ENCODE measurements at places on chromosomes 16 and 17. TPM values are rescaled to one million over a fixed set of nuclear protein-coding genes. Genes with fewer than 3 reads are reported as not detected.
A peak's percentile ranks its signal among the peaks of the same experiment; 100 is the strongest.

DNA sequence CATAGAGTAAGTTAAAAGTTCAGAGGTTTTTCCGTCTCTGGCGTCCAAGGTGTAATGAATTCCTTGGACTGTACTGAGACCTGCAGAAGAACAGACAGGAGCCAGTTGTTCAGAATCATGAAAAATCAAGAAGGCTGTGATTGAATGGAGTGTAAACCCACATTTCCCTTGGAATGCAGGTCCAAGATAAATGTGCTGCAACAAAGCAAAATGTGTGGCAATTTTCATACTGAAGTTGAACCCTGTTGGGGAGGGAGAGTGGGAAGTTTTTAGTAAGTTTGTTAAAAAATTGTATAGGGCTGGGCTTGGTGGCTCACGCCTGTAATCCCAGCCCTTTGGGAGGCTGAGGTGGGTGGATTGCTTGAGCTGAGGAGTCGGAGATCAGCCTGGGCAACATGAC is 21.4 kb downstream of the GGNBP2 start:
- H3K36me3 ChIP-seq = peaks cover 66% of the 10 kb centered on the region
- H3K27ac ChIP-seq = no peak overlapping the region
- no peaks in the 10 kb centered on the region for H3K4me1 ChIP-seq

GRCh38 chr17:55822028-55822427 is 71.2 kb downstream of the PCTP start:
- H3K27me3 ChIP-seq = no peaks in the 10 kb centered on the region
- H3K36me3 ChIP-seq = no peaks in the 10 kb centered on the region
- H3K27ac ChIP-seq = no peak overlapping the region
- DNase-seq = no peak

- no peak overlapping the region for H3K27ac ChIP-seq
- H3K27me3 ChIP-seq = no peaks in the 10 kb centered on the region
- H3K4me1 ChIP-seq = peaks cover 7% of the 10 kb centered on the region
- no peak overlapping the region for H3K4me3 ChIP-seq
- H3K36me3 ChIP-seq = peaks cover 3% of the 10 kb centered on the region
These were observed 191.7 kb downstream of the PRKCB start for GRCh38 chr16:24027466-24027865.

- peaks cover 29% of the 10 kb centered on the region for H3K4me1 ChIP-seq
- H3K27ac ChIP-seq = no peak overlapping the region
- H3K36me3 ChIP-seq = no peaks in the 10 kb centered on the region
- DNase-seq = peak; percentile 19
- no peaks in the 10 kb centered on the region for H3K27me3 ChIP-seq
These were observed 167.5 kb downstream of the RPTOR start for GRCh38 chr17:80712089-80712488.

DNA sequence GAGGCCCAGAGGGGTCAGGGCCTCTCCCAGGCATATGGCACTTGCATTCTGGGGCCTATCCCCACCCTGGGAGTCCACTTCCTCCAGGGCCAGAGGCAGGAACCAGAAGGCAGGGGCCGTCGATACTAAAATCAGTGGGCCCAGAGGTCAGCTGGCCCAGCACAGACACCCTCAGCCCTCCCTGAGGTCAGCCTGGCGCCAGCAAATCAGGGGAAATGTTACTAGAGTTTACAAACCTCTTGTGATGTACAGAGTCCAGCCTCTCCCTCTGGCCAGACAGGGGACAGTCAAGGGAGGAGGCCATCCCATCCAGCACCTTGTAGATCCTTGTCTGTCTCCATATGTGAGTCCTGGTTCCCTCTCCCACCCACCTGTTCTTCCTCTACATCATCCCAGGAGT is 10.8 kb downstream of the CDH5 start:
- no peaks in the 10 kb centered on the region for H3K4me1 ChIP-seq
- H3K27me3 ChIP-seq = no peaks in the 10 kb centered on the region
- no peaks in the 10 kb centered on the region for H3K36me3 ChIP-seq
- no peak for DNase-seq
- H3K27ac ChIP-seq = no peak overlapping the region

DNA sequence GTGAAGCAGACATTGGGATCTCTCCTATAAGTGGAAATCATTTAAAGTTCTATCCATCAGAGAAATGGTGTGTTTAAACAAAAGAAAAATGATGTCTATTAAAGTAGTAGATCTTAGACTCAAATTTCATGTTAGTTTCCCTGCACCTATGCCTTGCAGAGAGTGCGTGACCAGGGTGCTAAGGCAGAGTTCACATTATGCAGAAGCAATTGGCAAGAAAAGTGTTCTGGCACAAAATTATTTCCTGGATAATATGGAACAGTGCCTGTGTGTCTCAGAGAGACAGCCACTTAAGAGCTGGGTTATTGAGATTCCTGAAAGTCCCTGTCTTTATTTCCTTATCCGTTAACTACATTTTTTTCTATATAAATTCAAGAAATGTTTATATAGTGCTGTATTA is 457.0 kb downstream of the CDH8 start:
- no peaks in the 10 kb centered on the region for H3K27me3 ChIP-seq
- H3K4me3 ChIP-seq = no peak overlapping the region
- no peak overlapping the region for H3K27ac ChIP-seq

- H3K4me3 ChIP-seq = no peak overlapping the region
- H3K27ac ChIP-seq = no peak overlapping the region
- DNase-seq = no peak
- no peaks in the 10 kb centered on the region for H3K36me3 ChIP-seq
- H3K4me1 ChIP-seq = no peaks in the 10 kb centered on the region
These were observed 30.6 kb downstream of the ABCA9 start for GRCh38 chr17:69030169-69030568.

- H3K4me3 ChIP-seq = no peak overlapping the region
- no peak overlapping the region for H3K27ac ChIP-seq
These were observed 11.2 kb upstream of the RFWD3 start for GRCh38 chr16:74677868-74678267.

DNA sequence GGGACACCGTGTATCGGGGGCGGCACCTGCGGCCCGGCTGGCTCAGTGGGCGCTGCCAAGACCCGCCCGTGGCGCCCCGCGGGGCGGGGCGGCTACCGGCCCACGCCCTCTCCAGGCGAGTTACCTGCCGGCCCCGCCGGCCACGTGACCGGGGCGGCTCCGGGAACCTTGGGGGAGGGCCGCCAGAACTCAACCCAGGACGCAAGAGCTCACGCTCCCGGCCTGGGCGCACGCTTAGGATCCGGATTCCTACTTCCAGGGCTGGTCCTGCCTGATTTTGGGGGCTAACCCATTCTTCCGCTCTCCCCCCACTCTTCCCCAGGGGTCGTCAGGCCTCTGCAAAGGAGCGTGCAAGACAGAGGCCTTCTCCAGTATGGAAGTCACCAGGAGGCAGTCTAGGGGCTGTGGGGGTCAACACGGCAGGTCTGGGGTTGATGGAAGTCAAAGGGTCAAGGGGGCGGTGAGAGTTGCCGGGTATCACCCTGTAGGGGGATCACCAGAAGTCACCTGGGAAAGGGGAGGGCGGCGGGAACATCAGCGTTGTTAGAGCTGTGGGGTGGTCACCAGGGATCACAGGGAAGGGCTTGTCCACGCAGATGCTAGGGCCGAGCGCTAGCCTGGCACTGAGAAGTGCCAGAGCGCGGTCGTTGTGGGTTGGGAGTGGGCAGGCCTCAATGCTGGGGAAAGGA is 354 bp upstream of the ESRP2 start:
- no peaks in the 10 kb centered on the region for H3K27me3 ChIP-seq
- peaks cover 41% of the 10 kb centered on the region for H3K4me1 ChIP-seq
- DNase-seq = no peak
- no peak overlapping the region for H3K27ac ChIP-seq
- H3K4me3 ChIP-seq = peak overlapping the region; percentile 70
- H3K36me3 ChIP-seq = no peaks in the 10 kb centered on the region

- DNase-seq = no peak
- H3K27ac ChIP-seq = no peak overlapping the region
- H3K4me1 ChIP-seq = no peaks in the 10 kb centered on the region
These were observed 26.6 kb downstream of the TMEM238L start for GRCh38 chr17:10777131-10777807.

- H3K27ac ChIP-seq = no peak overlapping the region
- H3K27me3 ChIP-seq = no peaks in the 10 kb centered on the region
- no peak overlapping the region for H3K4me3 ChIP-seq
- DNase-seq = peak; percentile 68
- H3K36me3 ChIP-seq = no peaks in the 10 kb centered on the region
- peaks cover 28% of the 10 kb centered on the region for H3K4me1 ChIP-seq
These were observed 11.5 kb upstream of the PITPNA start for GRCh38 chr17:1573932-1574696.

GRCh38 chr16:50836121-50836621 is 94.3 kb downstream of the CYLD start:
- no peak overlapping the region for H3K4me3 ChIP-seq
- H3K27ac ChIP-seq = no peak overlapping the region
- H3K4me1 ChIP-seq = peaks cover 6% of the 10 kb centered on the region
- H3K36me3 ChIP-seq = no peaks in the 10 kb centered on the region

DNA sequence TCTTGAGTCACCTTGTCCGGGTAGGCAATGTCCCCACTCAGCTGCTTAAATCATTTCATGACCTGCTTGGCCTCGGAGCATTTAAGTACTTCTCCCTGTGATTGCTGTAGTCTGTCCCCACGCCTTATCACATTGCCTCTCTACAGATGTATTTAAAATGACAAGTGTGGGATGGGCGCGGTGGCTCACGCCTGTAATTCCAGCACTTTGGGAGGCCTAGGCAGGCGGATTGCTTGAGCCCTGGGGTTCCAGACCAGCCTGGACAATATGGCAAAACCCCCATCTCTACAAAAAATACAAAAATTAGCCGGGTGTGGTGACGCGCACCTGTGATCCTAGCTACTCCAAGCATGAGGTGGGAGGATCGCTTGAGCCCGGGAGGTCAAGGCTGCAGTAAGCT is 1.3 kb upstream of the GJC1 start:
- H3K27me3 ChIP-seq = peaks cover 37% of the 10 kb centered on the region
- H3K27ac ChIP-seq = no peak overlapping the region
- no peak overlapping the region for H3K4me3 ChIP-seq
- H3K4me1 ChIP-seq = peaks cover 10% of the 10 kb centered on the region

GRCh38 chr17:49565948-49566491 is 9.7 kb upstream of the NXPH3 start:
- H3K36me3 ChIP-seq = no peaks in the 10 kb centered on the region
- peaks cover 28% of the 10 kb centered on the region for H3K4me1 ChIP-seq
- H3K4me3 ChIP-seq = no peak overlapping the region
- peak; percentile 14 for DNase-seq
- H3K27me3 ChIP-seq = no peaks in the 10 kb centered on the region

GRCh38 chr17:78624324-78625151 is 47.3 kb upstream of the DNAH17 start:
- no peak overlapping the region for H3K27ac ChIP-seq
- H3K4me3 ChIP-seq = no peak overlapping the region
- no peaks in the 10 kb centered on the region for H3K36me3 ChIP-seq
- no peaks in the 10 kb centered on the region for H3K27me3 ChIP-seq

MAF gene
- 50.1 TPM for total RNA-seq

GTF3C1 gene
- total RNA-seq = 111 TPM

CCDC154 gene
- total RNA-seq = 1.8 TPM

AMZ2 gene
- total RNA-seq = 107 TPM

KRTAP1-1 gene
- not detected for total RNA-seq

HAP1 gene
- not detected for total RNA-seq

PPY gene
- total RNA-seq = not detected

ITGAX gene
- total RNA-seq = 224 TPM

Measured in natural killer cell (primary cell).